ENCODE measurements at places on chromosomes 5 and 9.

DNA sequence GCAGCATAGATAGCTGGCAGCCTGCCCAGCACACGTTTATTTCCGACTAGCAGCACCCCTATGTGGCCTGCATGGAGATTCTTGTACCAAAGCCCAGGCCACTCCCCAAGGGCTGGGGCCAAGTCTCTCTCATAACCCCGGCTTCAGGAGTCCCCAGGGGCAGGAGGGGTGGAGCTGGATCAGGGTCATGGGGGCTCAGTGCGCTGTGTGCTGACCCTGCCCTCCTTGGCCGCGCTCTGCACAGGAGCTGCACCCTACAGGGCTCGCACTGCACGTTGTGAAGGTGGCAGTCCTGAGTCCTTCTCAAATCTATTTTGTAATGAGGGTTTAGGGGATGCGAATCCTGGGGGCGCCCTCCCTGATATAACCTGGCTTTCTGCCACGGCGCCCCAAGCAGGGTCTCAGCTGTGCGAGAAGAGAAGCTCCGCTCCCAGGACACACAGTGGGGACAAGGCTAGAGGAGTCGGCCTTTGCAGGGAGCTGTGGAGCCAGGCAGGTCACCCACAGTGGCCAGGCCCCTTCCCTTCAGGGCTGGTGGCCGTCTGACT lies 28.6 kb downstream of the NKD2 start:
- DNase-seq, result no peak

GRCh38 chr5:154487541-154487940 lies 9.5 kb upstream of the HAND1 start:
- DNase-seq, result peak; percentile 59

DNA sequence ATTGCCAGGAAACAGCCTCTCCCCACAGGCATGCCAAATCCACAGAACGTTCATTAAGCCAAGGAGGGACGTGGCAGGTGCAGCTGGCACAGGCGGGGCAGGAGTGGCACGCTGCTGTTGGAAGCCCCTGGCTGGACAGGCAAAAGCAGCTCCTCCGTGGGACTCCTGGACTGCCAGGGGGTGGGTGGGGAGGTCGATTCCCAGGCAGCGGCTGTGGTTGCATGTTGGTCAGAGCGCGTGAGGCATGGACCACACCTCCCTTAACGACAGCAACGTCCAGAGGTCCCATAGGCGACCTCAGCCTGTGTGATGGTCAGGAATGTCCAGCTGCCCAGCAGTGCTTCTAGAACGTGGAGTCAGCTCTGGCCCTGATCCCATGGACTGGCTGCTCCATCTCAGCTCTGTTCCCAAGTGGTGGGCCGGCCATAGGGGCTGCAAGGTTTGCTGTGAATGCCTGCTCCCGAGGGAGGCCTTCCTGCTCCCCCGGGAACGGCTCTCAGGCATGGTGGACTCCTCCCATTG lies 6.9 kb downstream of the SLC6A19 start:
- DNase-seq, result no peak

DNA sequence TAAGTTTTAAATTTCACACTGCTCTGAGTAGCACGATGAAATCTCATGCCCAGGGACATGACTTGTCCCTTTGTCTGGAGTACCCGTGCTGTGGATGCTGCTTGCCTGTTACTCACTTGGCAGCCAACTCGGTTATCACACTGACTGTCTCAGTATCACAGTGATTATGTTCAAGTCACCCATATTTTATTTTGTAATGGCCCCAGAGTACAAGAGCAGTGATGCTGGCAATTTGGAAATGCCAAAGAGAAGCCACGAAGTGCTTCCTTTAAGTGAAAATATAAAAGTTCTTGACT lies 22.8 kb upstream of the SCGB3A2 start:
- no peak for DNase-seq
